RWPE1 (cell line): ENCODE measurements at places on chromosomes 7 and 10.

- no peak for DNase-seq
Measured at GRCh38 chr10:87504307-87504639, 420 bp upstream of the MINPP1 start.

GRCh38 chr7:34108165-34108564 lies 202.8 kb downstream of the BMPER start:
- DNase-seq: no peak

GRCh38 chr7:96120445-96121225 lies 201.3 kb downstream of the SLC25A13 start:
- DNase-seq: no peak

DNA sequence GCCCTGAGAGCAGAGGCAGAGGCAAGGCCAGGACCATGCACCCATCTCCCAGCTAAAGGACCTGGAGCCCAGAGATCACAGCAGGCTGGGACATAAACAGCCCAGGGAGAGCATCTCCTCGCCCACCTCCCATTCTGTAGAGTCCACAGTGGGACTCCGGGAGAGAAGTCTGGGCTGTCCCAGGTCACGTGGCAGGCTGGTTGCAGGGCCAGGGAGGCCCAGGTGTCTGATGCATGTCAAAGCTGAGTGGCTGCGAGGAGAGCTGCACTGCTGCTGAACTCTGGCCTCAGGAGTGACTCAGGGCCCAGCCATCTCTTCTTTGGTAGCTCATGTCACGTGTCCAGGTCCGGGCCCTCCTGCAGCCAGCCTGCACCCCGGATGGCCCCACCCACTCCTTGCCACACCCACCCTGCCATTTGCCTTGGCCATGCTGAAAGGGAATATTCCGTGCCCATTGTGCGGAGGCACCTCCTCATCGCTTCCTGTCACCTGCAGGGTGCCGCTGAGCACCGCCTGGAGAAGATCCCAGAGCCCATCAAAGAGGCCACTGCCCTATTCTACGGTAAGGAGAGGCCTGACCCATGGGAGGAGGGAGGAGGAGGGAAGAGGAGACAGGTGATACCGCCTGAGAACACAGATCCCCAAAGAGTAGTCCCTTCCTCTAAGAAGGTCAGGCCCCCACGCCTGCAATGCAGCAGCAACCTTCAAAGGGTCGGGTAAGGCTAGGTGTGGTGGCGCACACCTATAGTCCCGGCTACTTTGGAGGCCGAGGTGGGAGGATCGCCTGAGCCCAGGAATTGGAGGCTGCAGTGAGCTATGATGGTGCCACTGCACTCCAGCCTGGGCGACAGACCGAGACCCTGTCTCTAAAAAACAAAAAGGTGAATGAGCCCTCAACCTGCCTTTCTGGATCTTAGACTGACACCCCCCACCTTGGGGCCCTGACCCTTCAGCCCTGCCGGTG lies 12.6 kb upstream of the SH2B2 start:
- DNase-seq: peak; percentile 98

DNA sequence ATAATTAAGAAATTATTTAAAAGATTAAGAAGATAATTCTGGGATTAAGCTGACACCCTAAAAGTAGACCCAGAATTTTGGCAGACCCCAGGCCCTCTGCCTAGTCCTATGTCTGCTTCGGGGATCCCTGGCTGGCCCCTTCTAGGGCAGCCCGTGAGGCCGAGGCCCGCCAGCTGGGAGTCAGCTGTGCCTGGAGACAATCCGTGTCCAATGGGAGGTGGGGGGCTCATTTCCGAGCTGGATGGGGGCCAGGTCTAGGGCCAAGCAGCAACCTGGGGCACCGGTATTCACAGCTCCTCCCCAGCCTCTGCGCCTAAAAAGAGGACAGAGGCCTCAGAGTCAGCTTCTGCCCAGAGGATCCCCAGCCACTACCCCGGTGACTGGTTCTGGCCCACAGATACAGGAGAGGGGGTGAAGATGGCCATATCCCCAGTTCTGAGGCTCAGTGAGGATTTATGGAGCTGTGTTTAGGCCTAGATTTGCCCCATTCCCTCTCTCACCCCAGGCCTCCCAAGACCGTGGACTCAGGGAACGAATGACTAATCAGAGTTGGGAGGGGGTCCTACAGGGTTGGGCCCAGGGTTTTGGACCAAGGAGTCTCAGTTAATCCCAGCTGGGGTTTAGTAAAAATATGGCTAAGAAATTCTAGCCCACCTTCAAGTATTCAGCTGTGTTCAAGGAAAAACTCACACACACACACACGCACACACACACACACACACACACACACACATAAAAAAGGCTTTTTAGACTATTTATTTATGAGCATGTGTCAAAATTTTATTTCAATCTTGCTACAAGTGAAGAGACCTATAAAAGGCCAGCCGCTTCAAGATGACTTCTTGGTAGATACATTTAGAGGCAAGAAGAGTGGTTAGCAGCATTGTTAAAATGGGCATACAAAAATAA lies 37.4 kb upstream of the LBX1 start:
- no peak for DNase-seq

DNA sequence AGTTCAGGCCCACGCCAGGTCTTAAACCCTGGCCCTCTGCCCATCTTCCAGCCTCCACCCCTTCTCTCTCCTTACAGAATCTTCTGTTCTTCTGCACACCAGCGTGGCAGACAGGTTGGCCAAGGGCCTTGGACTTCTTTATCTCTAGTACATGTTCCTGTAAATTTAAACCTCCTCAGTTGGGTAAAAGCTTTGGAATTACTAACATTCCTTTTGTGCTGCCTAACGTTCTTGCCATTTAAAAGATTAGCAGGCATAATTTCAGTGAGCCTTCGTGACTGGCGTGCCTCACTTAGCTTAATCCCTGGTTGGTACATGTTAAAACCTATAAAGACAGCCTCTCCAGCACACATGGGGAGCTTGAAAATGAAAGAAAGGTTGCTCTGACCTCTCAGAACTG lies 192.2 kb downstream of the CUX1 start:
- DNase-seq: no peak

DNA sequence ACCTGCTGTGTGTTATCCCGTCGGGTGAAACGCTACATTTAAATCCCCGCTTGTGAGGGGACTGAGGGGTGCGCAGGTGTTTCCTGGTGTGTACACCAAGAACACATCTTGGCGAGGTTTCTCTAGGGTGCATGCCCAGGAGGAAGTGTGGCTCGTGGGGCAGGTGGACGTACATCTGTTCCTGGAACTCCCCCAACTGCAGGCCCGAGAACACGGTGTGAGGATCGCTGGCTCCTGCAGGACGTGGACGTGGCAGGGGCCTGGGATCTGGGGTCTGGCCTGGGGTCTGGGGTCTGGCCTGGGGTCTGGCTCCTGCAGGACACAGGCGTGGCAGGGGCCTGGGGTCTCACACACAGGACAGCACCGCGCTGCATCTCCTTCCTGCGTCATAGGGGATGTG lies 10.1 kb downstream of the KNDC1 start:
- DNase-seq: no peak

DNA sequence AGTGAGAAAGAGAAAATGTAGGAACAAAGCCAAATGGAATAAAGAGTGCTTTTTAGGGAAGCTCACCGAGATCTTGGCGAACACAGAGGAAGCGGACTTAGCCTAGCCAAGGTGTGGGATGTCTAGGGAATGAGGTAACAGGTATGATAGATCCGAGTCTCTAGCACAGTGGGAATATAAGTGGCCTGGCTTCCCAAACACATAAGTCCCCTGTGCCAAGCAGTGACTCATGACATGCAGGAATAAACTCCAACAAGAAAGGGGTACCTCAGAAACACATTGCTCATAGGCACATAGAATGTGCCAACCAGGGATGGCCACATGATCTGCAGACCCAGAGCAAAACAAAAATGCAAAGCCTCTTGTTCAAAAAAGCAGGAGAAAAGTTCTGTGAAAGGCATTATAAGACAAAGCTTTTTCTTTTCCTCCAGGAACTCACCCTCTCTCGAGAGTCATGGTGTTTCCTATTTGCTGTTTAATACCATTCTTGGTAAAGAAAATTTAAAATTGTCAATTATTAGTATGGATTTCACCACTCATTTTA lies 542.5 kb downstream of the GATA3 start:
- no peak for DNase-seq

DNA sequence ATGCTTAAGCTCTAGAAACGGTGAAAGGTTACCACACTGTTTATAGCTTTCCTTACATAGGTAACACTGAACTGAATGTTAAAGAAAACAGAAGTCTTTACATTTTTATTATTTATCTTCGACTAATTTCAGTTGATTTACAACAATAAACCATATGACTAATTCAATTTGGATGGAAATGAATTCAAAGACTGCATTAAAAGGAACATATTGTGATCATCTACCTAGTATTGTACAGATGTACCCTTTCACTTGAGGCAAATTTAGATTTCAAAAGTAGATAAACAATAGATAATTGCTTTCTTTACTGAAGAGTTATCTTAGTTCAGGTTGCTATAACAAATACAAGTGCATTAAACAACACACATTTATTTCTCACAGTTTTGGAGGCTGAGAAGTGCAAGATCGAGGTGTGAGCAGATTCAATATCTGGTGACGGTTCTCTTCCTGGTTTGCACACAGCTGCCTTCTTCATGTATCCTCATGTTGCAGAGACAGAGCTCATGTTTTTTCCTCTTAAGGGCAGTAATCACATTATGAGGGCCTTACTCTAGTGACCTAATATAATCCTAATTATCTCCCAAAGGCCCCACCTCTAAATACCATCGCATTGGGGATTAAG lies 15.0 kb upstream of the ARMC3 start:
- no peak for DNase-seq

GRCh38 chr10:76125900-76126299 lies 694.5 kb downstream of the LRMDA start:
- no peak for DNase-seq

DNA sequence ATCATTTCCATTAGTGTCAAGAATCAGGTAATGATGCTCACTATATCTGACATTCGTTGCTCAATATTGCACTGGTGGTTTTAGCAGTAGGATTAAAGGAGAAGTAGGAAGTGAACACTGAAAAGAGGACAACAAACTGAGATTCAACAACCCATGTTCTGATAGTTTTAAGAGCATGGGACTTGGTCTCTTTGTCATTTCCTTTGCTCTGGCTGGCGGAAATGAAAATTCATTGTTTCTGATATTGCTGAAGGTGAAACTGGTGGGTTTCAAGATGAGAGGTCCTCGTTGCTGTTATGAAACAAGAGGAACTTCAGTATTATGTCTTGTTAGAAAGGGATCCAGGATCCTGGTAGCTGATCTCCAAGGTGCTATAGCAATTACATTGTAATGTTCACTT lies 129.0 kb downstream of the DNAH11 start:
- no peak for DNase-seq

DNA sequence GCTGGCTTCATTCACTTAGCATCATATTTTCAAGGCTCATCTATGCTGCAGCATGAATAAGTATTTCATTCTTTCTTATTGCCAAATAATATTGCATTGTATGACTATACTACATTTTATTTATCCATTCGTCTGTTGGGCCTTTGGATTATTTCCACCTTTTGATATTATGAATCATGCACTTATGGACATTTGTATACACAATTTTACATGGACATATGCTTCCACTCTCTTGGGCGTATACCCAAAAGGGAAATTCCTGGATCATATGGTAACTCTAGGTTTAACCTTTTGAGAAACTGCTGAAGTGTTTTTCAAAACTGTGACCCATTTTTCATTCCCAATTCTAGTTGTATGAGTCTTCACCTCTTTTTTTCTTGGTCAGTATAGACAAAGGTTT lies 80.3 kb upstream of the GNAI1 start:
- no peak for DNase-seq

GRCh38 chr7:49855281-49855980 lies 82.0 kb downstream of the VWC2 start:
- DNase-seq: no peak

DNA sequence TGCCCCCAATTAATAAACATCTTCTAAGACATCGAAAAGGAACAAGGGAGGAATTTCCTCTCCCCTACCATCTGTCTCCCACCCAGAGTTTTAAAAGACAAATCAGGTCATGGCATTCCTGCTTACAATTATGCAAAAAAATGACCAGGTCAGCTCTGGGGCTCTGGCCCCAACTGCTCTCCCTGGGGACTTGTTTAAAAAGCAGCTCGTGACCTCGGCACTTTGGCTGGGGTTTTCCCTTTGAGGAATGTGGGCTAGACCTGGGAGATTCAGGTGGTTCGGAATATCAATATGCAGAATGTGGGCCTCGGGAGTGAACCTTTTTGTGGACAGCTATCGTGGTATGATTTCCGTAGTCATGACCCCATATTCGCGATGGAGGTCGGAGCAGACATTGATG lies 648 bp upstream of the RADIL start:
- DNase-seq: no peak

DNA sequence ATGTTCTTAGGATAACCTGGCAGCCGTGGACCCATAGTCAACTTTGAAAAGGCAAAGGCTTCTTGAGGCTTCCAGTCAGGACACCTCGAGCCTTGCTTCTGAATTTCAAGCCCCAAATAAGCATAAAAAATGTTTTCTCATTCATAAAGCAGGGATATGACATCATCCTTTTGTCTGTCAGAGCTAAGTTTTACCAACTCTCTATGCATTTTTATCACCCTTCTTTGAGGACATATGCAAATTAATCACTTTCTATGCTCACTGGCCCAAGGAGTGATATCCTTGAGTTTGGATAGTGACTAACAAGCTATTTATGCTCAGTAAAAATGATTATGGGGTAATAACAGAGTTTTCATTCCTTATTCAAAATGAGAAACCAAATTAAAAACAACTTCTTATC lies 159.4 kb downstream of the ANLN start:
- DNase-seq: no peak

GRCh38 chr10:29250066-29250465 lies 38.8 kb upstream of the LYZL1 start:
- no peak for DNase-seq

DNA sequence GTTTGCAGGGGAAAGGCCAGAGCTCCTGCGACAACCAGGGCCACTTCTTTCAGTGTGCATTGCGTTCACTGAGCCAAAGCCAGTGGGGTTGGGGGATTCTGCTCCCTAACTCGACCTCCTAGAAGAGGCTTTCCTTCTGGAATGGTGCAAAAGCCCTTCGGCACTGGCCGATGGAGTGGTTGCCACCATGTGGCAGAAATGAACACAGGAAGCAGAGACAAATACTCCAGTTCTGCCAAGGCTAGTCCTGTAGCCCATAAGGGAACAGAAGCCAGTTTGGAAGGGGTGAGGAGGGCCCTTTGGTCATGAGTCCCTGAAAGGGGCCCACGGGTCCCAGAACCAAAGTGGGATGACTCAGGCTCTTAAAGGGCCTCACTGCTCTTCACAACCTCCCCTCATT lies 29.7 kb upstream of the ACSL5 start:
- no peak for DNase-seq

GRCh38 chr7:91323626-91324158 lies 59.5 kb downstream of the FZD1 start:
- DNase-seq: no peak

DNA sequence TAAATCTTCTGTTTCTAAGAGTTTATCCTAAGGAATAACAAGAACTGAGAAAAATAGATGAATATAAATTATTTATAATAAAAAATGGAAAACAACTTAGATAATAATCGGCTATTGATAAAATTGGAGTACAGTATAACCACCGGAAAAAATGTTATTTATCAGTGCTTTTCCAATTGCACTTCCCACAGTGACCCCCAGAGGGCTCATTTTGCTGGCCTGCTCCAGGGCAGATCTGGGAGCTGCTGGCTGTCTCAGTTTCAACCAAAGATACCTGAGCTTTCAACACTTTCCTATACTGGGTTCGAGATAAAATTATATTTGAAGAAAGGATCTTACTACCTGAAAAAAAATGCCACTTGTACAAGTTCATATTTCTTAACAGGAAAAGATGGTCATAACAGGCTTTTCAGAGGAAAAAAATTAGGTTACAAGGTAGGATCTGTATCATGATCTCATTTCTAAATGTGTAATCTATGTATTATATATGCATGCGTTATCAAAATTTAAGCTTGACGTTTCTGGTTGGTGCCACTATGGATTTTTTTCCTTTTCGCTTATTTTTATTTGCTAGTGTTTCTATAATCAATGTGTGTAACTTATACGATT lies 165.7 kb downstream of the NPSR1 start:
- DNase-seq: peak; percentile 74
